ENCODE measurements at places on chromosomes 2 and 18.

GRCh38 chr2:199131136-199131655, 326.5 kb downstream of the SATB2 start:
- no peak for DNase-seq

DNA sequence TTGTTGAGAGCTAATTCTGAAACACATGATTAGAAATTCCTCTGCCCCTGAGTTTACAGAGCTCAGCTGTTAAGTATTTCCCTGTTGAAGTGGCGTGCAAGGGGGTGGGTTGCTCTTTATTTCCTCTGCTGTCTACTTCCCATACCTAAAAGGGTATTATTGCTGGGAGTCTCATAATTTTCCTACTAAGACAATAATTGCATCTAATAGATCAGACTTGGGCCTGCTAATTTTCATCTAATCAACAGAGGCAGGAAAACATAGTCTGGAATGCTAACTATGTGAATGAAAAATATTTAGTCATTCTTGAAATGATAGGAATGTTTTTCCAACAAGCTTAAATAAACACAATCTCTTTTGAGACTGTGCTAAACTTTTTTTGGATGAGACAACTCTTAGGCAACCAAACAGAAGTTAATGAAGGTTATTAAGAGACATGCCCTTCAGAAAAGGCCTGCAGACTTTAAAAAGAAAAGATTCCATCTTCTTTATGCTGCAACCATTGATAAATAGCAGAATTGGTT, 111.4 kb downstream of the FEZ2 start:
- no peak for DNase-seq

DNA sequence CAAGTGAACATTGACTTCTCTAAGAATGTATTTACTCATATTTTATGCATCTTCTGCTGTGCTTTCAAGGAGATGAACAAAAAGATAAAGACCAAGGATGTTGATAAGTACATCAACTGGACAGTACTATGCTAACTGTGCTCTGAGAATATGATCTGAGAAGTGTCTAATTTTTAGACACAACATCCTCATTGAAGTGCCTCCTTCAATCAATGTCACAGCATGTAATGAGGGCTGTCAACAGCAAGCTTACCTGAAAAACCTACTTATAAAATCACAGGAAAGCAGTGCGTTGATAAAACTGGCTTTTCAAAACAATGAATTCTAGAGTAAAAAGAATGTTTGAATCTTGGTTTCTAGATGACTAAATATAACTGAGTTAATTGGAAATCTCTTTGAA, 452.9 kb upstream of the DSEL start:
- DNase-seq = no peak

GRCh38 chr18:57447154-57447621, 12.0 kb downstream of the ONECUT2 start:
- DNase-seq = no peak

- no peak for DNase-seq
These were observed 76.6 kb downstream of the CCDC85A start for GRCh38 chr2:56260415-56260814.

GRCh38 chr2:208255557-208256106, 761 bp upstream of the IDH1 start:
- DNase-seq = no peak

DNA sequence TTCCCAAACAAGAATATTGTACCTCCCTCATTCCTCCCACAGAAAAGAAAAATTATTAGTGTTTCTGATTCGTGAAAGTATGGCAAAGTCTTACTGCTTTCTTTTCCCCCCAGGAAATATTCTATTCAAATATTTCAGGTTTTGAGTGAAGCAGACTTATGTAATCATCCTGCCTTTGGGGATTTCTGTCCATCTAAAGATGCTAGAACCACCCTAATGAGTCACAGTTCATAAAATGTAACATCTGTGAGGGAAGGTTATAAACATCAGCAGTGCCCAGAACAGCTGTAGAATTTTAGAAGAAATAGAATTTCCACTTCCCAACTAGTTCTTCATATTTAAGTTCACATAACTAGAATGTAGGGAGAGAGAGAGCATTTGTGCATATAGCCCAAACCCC, 39.0 kb downstream of the EEF1B2 start:
- no peak for DNase-seq

GRCh38 chr2:216418981-216419380, 6.7 kb downstream of the SMARCAL1 start:
- DNase-seq = no peak

DNA sequence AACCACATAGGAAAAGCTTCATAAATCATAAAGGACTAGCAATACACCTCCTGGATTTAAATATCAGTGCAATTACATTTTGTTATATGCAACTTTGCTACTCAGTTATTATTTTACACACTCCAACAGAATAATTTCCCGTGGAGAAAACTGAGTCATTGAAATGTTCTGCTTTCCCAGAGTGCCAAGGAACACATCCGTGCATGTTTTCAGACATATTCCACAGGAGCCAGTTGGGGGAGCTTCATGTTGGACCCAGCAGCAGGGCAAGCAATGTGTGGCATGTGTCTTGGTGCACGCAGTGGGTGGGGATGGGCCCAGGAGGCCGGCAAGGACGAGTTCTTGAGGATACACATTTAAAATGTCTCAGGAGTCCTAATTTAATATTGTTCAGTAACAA, 14.4 kb upstream of the SMIM21 start:
- DNase-seq = no peak

DNA sequence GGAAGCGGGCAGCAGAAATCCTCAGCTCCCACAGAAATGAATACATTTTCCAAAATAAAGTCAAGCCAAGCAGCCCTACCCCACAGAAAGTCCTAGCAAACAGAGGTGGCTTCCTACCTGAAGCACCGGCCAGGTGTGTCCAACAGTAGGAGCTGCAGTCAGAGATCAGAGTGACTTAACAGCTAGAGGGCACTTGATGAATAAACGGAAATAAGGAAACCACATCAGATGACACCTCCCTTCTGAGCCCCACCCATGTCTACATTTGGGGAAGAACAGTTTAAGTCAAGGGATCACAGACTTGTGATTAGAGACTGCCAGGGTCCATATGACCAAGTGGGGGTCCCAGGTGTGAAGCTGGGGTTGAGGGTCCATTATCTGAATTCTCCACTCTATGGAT, at the start of gene CXCR1:
CXCR1 (minus strand) TSS at position 172 of the 400 bp plus-strand sequence. CDS start 1,751 bp downstream, outside the sequence.
- DNase-seq = no peak

GRCh38 chr2:117127680-117128079, 686.8 kb upstream of the DDX18 start:
- no peak for DNase-seq

- no peak for DNase-seq
These were observed 188.7 kb upstream of the HNMT start for GRCh38 chr2:137775529-137775928.

DNA sequence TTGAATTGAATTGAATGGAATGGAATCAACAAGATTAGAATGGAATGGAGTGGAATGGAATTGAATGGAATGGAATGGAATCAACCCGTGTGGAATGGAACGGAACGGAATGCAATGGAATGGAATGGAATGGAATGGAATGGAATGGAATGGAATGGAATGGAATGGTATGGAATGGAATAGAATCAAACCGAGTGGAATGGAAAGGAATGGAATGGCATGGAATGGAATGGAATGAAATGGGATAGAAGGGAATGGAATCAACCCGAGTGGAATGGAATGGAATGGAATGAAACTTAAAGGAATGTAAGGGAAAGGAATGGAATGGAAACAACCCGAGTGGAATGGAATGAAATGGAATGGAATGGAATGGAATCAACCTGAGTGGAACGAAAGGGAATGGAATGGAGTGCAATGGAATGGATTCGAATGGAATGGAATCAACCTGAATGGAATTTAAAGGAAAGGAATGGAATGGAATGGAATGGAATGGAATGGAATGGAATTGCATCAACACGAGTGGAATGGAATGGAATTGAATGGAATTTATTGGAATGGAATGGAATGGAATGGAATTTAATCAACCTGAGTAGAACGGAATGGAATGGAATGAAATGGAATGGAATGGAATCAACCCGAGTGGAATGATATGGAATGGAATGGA, 1146.6 kb downstream of the RPIA start:
- DNase-seq = no peak

- no peak for DNase-seq
These were observed at the start of gene NFATC1 for GRCh38 chr18:79395761-79396404. Gene NFATC1 (plus strand): TSS chr18:79395930. CDS start chr18:79396225, 295 bp downstream.

DNA sequence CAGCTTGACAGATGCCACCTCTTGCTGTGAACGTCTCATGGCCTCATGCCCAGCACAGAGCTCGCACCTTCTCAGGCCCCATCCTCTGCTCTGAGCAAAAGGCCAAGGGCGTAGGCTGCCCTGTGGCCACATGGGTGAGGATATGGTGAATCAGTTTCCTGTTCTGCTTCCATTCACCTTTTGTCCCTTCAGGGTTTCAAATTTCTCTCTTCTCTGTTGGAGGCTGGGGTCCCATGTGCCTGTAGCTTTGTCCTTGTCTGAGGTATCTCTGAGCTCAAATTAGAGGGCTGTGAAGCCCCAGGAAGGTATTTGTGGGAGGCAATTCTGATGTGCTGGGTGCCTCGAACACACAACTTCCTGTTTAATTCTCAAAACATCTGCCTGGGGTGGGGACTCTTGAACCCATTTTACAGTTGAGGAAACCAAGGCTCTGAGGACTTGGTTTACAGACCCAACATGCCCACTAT, 29.0 kb downstream of the ZAP70 start:
- no peak for DNase-seq

GRCh38 chr2:63658176-63658968, 69.6 kb downstream of the MDH1 start:
- no peak for DNase-seq

DNA sequence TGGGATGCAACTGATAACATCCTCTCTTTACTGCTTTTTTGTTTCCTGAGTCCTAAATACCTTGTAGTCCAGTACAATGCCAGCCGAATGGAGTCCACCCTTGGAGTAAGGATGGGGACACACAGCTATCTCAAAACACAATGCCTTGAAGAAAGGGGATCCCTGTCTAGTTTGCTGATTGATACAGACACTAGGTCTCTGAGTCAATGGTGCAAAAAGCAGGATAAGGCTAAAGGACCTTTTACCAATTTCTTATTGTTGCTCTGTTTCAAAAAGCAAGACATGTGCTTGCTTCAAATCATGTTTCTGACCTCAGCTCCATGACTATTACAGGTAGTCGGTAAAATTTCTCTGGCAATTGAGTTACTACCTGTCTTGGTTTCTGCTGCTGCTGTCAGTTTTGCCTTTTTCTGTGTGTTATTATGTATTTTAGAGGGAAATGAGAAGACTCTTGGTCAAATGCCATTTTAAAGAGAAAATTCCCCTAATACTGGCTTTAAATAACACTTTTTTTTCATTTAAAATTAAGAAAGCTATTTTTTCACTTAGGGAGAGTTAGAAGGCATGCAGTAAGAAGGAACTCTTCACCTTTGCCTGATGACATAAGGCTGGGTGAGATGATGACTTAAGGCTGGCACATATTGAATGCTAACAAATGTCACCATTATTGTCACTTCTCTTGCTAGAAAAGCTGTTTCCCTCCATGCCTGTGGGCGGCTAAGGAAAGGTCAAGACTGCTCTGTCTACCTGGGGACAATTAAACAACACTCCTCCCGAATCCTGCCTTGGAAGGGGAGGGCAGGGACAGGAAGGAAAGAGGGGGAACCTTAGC, 4.9 kb upstream of the FIGLA start:
- DNase-seq = no peak

DNA sequence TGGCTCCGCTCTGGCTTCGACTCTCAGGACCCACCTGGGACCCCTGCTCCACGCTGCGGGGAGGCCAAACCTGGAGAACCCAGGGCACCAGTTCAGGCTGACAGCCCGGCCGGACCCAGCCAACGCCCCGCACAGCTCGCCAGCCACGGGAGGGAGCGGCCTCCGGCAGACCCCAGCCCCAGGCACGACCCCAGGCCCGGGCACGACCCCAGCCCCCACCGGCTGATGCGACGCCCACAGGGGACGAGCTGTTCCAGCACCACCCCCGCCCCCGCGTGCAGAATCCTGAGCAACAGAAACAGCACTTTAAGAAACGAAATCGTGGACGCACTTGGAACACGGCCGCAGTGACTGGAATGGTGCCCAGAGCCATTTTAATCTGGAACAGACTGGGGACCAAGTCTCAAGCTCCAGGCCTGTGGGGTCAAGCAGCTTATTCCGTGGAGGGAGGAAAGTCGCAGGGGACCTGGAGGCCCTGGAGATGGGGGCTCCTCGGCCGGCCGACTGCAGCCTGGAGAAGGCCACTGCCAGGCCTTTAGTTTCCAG, 74.2 kb downstream of the MBP start:
- DNase-seq = no peak

- no peak for DNase-seq
These were observed 86.2 kb downstream of the CRIM1 start for GRCh38 chr2:36441816-36442215.

DNA sequence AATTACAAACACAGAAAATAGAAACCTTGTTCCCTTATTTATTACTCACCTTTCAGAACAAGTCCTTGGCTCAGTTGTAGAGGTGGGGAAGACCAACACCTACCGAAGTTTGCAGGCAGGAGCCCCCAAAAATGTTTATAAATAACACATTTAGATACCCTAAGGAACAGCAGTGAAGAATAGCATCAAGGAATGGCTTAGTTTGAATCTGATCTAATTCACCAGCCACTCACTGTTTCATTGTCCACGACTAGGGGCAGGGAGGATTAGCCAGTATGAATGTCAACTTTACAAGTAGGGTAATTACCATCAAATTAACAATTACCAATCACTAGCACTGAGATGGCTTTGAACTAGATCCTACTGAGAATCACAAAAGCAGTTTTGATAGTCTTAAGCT, 65.4 kb downstream of the PRPF40A start:
- no peak for DNase-seq

GRCh38 chr18:61531891-61532290, 198.7 kb downstream of the CDH20 start:
- no peak for DNase-seq

- DNase-seq = peak; percentile 80
These were observed at the start of gene NPC1 for GRCh38 chr18:23586249-23587196. Gene NPC1 (minus strand): TSS chr18:23586506. CDS start chr18:23586343, 163 bp downstream.

GRCh38 chr2:8639122-8639635, 42.7 kb upstream of the ID2 start:
- DNase-seq = no peak

GRCh38 chr2:101692041-101692440, 5.5 kb upstream of the MAP4K4 start:
- no peak for DNase-seq

- DNase-seq = no peak
These were observed 81.3 kb downstream of the OSBPL6 start for GRCh38 chr2:178275600-178275999.

GRCh38 chr2:190979906-190980629, 33.9 kb downstream of the STAT1 start:
- no peak for DNase-seq

DNA sequence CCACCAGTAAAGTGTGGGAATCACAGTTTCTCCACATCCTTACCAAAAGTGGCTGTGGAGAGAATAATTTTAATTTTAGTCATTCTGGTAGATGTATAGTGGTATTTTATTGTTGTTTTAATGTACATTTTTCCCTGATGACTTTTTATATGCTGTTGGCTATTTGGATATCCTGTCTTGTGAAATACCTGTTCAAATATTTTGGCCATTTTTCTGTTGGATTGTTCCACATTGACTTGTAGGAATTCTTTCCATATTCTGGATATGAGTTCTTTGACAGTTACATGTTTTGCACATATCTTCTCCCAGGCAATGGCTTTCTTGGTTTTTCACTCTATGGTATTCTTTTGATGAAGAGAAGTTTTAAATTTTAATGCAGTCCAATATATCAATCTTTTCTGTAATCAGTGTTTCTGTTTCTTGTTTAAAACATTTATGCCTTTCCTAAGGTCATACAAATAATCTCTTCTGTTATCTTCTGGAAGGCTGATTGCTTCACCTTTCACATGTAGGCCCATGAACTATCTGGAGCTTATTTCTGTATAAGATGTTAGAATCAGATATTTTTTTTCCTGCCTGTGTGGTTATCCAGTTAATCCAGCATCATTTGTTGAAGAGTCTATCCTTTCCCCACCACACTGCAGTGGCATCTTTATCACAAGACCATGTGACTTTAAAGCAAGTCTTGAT, 19.0 kb downstream of the AFTPH start:
- DNase-seq = no peak
